Stimulated activated CD4-positive, alpha-beta T cell treated with anti-CD3 and anti-CD28 coated beads, Interleukin-2, amount 100 ng/mL, for 24 hours (primary cell): ENCODE measurements at places on chromosomes 4 and X.

- no peak for DNase-seq
Observed at GRCh38 chr4:80948141-80948540, 82.4 kb upstream of the BMP3 start.

- DNase-seq, result no peak
Observed at GRCh38 chr4:178086320-178086719, 644.1 kb upstream of the AGA start.

DNA sequence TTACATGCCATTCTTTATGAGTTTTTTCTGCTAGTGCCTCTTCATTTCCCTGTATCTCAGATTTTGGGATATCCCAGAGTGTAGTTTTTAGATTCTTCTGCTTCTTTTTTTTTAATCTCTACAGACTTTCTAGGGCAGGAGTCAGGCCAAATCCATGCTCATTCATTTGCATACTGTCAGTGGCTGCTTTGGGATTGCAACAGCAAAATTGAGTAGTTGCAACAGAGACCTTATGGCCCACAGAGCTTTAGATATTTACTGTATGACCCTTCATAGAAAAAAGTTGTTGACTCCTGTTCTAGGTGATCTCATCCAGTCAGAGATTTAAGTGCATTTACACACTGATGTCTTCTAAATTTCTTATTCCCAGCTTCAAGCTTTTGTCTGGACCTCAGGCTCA, 35.3 kb downstream of the ARFIP1 start:
- no peak for DNase-seq

GRCh38 chrX:53288189-53288588, 6.8 kb upstream of the IQSEC2 start:
- peak; percentile 17 for DNase-seq

- DNase-seq, result no peak
Observed at GRCh38 chr4:27007507-27007906, 146.9 kb downstream of the STIM2 start.

DNA sequence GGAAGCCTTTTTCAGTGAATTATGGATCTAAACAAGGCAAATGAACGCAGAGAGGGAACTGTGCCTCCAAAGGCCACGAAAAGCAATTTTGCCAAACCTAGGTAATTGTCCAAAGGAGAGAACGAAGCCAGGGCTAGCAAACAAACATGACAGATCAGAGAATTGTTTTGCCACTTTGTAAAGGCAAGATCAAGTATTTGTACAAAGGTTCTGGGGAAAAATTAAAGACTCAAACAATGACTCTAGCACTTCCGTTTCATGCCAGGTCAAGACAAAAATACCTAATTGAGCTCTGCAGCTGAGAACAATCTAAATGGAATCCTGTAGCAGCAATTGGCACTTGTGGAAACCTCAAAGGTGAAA, 8.5 kb downstream of the RBM47 start:
- no peak for DNase-seq

DNA sequence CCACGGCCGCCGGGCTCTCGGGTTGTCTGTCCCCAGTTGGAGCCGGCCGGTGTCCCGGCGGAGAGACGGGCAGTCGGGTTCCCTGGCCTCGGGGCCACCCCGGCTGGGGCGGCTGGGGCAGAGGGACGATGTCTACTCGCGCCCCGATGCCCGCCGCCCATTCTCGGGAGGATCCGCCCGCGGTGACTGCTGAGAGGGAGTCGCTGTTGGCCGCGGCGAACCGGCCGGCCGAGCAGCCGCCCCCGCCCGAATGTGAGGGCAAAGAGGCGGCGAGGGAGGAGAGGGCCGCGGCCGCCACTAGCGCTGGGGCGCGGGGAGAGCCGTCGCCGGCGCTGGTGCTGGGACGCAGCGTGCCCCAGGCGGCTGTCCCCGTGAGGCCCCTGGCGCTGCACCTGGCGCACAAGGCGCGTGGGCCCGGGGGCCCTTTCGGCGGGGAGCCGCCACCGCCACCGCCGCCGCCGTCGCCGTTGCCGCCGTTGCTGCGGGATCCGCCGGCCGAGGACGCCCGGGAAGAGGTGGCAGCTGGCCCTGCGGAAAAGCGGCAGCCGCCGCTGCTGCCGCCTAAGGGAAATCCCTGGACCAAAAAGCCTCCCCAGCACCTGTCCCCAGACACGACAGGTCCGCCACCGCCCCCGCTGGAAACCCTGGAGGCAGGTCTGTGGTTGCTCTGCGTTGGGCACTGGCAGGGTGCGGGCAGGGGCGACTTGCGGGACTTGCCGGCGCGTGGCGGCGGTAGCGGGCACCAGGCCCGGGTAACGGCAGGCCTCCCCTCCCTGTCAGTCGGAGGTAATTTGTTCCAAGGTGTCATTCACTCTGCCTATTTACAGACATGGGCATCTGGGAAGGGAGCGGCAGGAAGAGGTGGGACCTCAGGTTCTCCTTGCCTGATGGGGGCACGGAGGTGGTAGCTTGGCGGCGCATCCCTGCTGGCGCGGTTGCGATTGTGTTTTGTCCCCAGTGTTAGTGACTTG, 739 bp downstream of the LARP1B start:
- DNase-seq, result peak; percentile 67

DNA sequence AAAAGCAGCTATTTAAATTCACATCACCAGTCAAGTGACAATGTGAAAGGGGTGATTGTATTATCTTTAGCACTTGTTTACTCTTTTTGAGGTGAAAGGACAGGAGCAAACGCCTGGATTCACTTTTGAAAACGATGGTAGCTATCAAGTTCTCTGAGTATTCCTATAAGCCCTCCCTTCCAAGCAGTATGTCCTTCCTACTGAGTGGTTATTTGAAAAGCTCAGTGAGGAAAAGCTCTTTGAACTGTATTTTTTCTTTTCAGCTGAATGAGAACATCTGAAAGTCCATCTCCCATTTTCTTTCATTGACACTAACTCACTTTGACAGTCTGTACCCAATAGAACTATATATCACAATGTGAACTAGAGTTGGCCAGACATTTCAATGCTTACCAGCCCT, 9.1 kb upstream of the CTSO start:
- DNase-seq, result no peak

DNA sequence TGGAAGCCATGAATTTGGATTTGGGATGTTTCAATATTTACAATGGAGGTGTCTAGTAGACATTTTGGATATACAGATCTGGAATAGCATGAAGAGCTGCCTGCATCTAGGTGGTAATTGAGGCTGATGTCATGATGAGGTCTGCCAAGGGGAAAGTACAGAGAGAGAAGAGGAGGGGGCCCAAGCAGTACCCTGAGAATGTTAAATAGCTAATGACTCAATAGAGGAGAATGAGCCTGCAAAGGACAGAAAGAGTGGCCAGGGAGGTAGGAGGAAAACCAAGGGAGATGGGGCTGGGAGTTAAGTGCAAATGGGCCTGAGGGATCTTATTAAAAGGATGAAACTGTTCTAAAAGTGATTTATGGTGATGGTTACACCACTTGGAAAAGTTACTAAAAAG, 182.2 kb upstream of the KIT start:
- DNase-seq, result no peak

DNA sequence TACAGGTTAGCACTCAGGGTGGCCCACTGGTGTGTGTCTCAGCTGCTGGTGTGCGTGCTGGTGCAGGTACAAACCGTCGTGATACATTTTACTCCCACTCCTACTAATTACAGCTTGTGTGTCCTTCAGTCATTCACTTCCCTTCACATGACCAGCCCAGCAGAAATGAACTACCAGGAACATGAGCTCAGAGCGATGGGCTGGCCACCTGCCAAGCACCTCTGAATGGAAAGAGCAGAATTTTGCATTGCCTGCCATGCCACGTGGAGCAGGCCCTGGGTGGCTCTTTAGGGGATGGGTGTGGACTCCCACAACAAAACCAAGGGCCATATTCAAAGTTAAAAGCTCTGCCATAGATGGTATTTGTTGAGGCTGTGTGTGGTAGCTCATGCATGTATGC, 58.9 kb upstream of the PGM2 start:
- DNase-seq, result no peak

DNA sequence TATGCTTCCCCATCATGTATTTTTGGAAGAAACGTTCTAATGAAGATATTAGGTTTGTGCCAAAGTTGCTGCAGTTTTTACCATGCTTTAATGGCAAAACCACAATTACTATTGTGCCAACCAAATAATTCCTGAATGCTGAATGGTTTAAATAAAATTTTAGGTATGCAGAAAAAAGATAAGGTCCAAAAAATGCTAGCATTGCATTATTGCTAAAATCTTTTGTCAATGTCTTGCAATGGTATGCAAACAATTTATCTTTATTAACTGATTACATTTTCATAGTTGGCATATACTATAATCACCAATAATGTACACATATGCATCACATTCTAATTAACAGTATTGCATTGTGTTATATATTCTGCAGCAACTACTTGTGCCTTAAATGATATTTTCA, 1657.4 kb upstream of the IGFBP7 start:
- no peak for DNase-seq

DNA sequence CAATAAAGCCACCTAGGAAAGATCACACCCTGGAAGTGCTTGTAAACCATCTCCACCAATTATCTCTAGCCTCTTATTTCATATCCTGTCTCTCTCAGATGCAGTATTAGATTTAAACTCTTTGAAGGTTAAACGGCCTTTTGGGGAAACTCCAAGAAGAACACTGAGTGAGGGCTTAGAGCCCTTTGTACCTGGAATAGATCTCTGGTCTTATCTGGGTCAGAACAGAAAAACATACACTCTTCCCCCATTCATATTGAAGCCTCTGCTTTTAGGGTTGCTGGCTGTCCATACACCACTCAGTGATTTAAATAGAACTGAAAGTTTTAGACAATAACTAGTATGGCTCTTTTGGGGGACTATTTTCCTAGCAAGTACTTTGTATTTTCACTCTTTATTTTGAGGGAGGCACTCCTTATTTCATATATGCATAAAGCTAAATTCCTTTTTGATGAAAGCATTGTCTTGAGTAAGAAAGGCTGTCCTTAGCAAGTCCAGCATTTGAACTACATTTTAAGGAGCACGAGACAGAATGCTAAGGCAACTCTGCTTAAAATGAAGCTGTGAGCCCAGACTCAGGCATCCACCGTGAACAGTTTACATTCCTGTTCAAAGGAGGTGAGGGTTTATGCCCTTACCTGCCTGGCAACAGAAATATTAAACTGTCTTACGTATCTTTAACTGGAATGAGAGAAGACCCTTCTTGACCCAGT, 17.4 kb downstream of the YY2 start:
- DNase-seq, result no peak

- peak; percentile 89 for DNase-seq
Observed at GRCh38 chrX:135421537-135421931, 210 bp upstream of the SMIM10L2A start.

GRCh38 chr4:150012851-150013360, 65.3 kb upstream of the DCLK2 start:
- no peak for DNase-seq

DNA sequence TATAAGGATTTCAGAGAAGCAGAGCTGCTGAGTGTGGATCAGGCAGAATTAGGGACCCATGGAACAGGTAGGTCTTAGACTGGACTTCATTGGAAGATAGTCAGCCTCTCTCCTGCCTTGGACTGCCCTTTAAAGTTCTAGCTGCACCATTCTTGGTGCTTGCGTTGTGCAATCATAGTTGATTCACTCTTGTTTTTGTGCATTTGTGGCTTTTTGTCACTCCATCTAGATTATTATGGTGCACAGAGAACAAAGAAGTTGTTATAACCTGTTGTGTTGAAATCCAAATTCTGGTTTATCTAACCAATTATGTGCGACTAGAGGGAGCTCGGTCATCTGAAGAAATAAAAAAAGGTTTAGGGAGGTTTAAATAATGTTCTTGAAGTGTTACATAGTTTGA, 59.3 kb downstream of the JADE1 start:
- no peak for DNase-seq

DNA sequence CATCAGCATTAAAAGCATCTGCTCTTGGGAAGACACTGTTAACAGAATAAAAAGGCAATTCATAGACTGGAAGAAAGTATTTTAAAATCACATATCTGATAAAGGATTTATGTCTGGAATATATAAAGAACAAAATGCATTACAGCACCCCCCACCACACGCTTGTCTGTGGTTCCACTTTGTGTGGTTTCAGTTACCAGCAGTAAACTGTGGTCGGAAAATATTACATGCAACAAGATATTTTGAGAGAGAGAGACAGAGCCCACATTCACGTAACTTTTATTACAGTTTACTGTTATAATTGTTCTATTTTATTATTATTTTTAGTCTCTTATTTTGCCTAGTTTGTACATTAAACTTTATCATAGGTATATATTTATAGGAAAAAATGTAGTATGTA, 21.2 kb upstream of the PDE6B start:
- DNase-seq, result no peak

DNA sequence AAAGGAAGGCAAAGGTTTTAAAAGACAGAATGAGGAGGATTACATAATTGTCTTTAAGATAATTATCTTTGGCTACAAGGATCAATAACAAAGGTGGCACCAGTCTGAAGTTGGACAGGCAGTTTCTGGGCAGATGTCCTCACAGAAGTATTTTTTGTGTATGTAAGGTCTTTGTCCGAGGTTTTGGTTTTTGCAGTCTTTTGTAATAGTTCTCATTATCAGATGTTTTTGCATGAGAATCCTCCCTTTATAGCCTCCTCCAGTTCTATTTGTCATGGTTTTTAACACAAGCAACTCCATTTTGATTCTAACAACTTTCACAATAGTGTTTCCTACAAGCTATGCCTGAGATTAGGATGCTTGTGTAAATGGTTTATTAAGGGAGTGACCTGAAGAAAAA, 286.2 kb downstream of the IL1RAPL2 start:
- DNase-seq, result no peak

DNA sequence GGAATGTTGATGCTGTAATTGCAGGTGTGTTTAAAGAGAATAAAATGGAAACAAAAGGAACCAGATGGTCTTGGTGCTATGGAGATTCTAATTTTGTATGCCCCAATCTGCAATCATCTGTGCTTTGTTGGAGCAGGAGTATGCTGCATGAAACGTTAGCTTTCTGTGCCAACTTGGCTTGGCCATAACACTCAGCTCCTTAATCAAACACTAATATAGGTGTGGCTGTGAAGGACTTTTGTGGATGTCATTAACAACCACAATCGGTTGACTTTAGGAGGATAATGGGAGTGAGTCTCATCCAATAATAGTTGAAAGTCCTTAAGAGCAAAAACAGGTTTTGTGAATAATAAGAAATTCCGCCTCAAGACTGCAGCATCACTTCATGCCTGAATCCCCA, 399.2 kb downstream of the NLGN4X start:
- DNase-seq, result no peak

- DNase-seq, result no peak
Observed at GRCh38 chr4:85778632-85779131, 303.7 kb downstream of the ARHGAP24 start.

GRCh38 chr4:77117721-77118120, 39.3 kb upstream of the CCNG2 start:
- no peak for DNase-seq
